ENCODE measurements at places on chromosomes 1 and 21.

DNA sequence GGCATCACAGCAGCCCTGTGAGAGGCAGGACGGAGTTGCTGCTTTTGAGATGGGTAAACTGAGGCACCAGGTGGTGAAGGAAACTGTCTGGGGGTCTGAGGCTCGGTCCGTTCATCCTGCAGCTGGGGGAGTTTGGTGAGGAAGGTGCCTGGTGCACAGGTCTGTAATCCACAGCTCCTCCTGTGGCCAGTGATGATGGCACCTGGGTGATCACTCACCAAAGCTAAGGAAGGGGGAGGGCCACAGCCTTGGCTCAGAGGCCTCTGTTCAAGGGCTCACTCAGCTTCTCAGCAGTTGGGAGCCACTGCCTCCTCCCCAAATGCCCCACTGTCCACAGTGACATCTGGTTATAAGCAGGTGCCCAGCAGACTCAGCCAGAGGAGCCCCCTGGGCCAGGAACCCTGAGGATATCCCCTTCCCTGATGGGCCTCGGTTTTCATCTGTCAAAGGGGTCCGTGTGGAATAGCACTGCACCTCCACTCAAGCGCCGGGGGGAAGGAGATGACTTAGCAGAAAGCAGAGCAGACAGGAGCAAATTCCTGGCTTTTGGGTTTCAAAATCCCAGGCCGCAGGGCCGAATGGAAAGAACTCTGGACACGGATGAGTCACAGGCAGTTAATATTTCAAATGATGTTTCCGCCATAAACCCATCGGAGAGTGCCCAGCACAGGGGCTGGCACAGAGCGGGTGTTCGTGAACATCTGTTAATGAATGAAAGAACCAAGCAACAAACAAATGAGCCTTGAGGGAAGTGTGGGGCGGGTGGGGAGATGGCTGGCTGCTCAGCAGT, 82.8 kb downstream of the DMRTB1 start:
- DNase-seq = no peak

DNA sequence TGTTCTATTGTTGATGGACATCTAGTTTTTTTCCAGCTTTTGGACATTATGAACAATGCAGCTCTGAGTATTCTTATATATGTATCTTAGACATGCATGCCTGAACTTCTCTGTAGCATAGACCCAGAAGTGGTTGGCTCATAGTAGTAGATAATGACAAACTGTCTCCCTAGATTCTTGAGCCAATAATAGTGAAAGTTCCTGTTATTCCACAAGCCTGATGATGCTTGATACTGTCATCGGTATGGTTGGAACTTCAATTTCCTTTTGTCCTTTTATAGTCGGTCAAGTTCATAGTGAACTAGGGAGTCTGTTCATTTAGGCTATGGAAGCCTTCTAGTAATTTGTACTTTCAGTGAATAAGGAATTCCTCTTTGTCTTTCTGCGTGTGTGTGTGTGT, 56.8 kb downstream of the MTR start:
- DNase-seq = no peak

DNA sequence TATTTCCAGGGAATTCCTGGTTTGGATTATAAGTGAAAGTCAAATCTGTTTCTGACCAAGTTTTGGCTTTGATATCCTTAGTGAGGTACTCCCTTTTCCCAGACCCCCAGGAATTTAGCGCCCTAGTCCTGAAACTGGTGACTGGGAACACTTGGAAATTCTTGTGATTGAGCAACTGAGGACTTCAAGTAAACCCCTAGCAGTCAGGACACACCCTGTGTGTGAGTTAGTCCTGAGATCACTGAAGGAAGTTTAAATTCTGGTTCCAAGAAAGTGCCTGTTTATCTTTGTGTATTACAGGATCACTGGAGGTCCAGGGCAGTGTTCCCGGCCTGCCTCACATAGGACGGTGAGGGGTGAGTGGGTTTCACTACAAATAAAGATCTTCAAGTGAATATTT, 95.1 kb upstream of the F3 start:
- DNase-seq = no peak

GRCh38 chr1:84330125-84330984, 28.8 kb downstream of the SAMD13 start:
- no peak for DNase-seq

GRCh38 chr1:17587693-17588047, 48.2 kb downstream of the ARHGEF10L start:
- DNase-seq = no peak

DNA sequence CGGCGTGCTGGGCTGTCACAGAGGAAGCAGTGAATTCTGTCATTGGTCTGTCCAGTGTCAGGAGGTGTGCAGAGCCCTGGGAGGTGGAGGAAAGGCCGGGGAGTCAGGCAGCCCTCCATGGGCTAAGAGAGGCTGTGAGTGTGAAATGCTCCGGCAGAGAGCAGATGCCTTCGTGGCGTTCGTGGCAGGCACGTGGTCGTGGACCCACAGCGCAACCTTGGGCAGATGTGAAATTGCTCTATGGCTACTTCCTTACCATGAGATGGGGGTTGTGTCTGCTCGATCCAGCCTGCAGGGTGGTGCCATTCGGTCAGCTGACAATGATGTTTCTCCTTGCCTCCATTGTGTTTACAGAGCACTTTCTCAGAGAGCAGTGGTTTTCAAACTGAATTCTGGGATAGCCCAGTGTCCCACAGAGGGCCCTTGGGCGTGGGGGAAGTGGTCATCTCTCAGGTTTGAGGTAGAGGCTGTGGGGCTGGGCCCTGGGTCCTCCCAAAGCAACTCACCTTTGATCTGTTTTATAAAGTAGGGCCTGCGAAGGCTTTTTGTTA, 27.9 kb downstream of the TNFRSF1B start:
- no peak for DNase-seq

GRCh38 chr1:117096951-117097408, 24.6 kb downstream of the TRIM45 start:
- DNase-seq = no peak

DNA sequence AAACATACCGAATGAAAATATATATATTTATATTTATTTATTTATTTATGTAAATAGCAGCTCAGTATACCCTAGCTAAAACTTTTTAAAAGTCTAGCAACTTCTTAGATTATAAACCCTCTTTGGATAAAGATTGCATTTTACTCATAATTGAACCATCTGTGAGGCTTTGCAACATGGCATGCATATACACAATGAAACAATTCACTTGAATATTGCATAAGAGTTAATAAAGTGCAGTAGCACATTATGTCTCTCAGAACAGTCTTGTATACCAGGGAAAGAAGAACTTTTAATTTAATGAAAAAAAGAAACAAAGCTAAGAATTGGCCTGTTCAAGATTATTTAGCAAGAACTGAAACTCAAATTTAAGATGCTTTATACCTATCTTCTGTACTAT, 1363.9 kb upstream of the ADGRL2 start:
- DNase-seq = no peak

GRCh38 chr1:239392271-239392670, 5.9 kb downstream of the CHRM3 start:
- no peak for DNase-seq

All from activated CD4-positive, alpha-beta T cell treated with anti-CD3 and anti-CD28 coated beads, Interleukin-2, amount 50 U/mL, for 48 hours (primary cell).